Umbilical cord (tissue), 2 donors: ENCODE measurements at places on chromosomes 12 and 14. TPM values are rescaled to one million over a fixed set of nuclear protein-coding genes. Genes with fewer than 3 reads are reported as not detected.

The GZMH gene
- total RNA-seq, result not detected

The OR4E2 gene
- 8.4 TPM for total RNA-seq

The CLEC2D gene
- 24.6 TPM for total RNA-seq

The NRL gene
- total RNA-seq, result 0.24 TPM

The ATG2B gene
- 26.2 TPM for total RNA-seq

The FLRT2 gene
- 59.2 TPM for total RNA-seq

The GAS2L3 gene
- total RNA-seq, result 16.4 TPM

The GPR68 gene
- not detected for total RNA-seq

The GPR84 gene
- total RNA-seq, result 2.9 TPM

The ACOT4 gene
- total RNA-seq, result 4.3 TPM

The MARCHF9 gene
- total RNA-seq, result 7.7 TPM

The OTUB2 gene
- total RNA-seq, result 1.9 TPM

The TFCP2 gene
- 10.6 TPM for total RNA-seq

The PZP gene
- total RNA-seq, result 2.6 TPM

The OR4M1 gene
- total RNA-seq, result 12.5 TPM

The SLIRP gene
- 23.4 TPM for total RNA-seq

The CACNB3 gene
- 7.5 TPM for total RNA-seq

The SLC2A14 gene
- total RNA-seq, result 4.3 TPM

The SIX4 gene
- total RNA-seq, result 2.6 TPM
